Stimulated activated CD4-positive, alpha-beta T cell treated with anti-CD3 and anti-CD28 coated beads, TNF-alpha, amount 100 ng/mL, for 24 hours (primary cell): ENCODE measurements at places on chromosomes 5 and 9.
A peak's percentile ranks its signal among the peaks of the same experiment; 100 is the strongest.

- DNase-seq, result no peak
Observed at GRCh38 chr9:138100711-138101350, 223.2 kb downstream of the CACNA1B start.

GRCh38 chr9:96209407-96210271 lies 92.3 kb downstream of the HSD17B3 start:
- no peak for DNase-seq

DNA sequence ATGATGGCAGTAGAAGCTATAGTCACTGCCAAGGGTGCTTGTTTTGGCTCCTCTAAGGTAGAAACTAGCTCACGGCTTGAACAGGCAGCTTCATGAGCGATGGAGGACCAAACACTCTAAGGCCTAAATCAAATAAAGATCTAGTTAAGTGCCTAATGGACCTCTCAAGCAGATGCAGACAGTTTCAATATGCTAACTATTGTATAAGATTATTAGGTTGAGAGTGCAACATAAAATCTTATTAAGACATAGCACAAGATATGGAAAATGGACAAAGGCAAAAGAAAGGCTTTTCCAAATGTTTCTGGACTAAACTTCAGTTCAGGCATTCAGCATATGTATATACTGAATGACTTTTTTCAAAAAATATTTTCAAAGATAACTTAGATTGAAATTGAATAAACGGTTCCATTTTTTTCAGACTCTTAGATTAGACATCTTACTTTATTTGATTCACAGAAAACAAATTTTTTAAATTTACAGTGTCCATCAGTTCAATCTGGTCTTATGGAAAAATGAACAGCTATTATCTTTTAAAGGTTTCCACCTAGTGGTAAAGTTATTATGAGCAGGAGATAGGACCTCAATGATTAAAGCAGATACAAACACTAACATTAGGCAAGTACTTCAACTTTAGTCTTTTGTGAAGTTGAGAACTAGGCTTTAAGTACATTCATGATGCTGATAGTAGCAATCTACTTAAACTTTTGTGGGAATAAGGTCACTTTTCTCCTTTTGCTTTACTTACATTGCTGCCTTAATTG lies 1167.7 kb downstream of the MAT2B start:
- DNase-seq, result no peak

- no peak for DNase-seq
Observed at GRCh38 chr9:84241817-84242373, 98.7 kb downstream of the SLC28A3 start.

- DNase-seq, result no peak
Observed at GRCh38 chr9:75414371-75415160, 326.3 kb downstream of the OSTF1 start.

GRCh38 chr5:100901821-100902341 lies 1.2 kb downstream of the ST8SIA4 start:
- peak; percentile 51 for DNase-seq

GRCh38 chr5:4048398-4048797 lies 452.8 kb downstream of the IRX1 start:
- DNase-seq, result no peak
